WTC11 (cell line): ENCODE measurements at places on chromosomes 4 and X. TPM values are rescaled to one million over a fixed set of nuclear protein-coding genes. Genes with fewer than 3 reads are reported as not detected.

The KIAA1210 gene
- total RNA-seq: 0.02 TPM in 2 of 3 replicates, not detected in the other

- H3K4me1 ChIP-seq: peaks cover 69% of the 10 kb centered on the region
- no peak overlapping the region for H3K27ac ChIP-seq
- DNase-seq: peak; percentile 15
- H3K4me3 ChIP-seq: no peak overlapping the region
- H3K27me3 ChIP-seq: no peaks in the 10 kb centered on the region
Measured at GRCh38 chrX:72048510-72049455, 82.9 kb downstream of the RTL5 start.

- no peak overlapping the region for H3K4me3 ChIP-seq
- peaks cover 7% of the 10 kb centered on the region for H3K36me3 ChIP-seq
- DNase-seq: no peak
- H3K4me1 ChIP-seq: peaks cover 19% of the 10 kb centered on the region
Measured at GRCh38 chrX:153864101-153864500, 21.9 kb downstream of the L1CAM start.

DNA sequence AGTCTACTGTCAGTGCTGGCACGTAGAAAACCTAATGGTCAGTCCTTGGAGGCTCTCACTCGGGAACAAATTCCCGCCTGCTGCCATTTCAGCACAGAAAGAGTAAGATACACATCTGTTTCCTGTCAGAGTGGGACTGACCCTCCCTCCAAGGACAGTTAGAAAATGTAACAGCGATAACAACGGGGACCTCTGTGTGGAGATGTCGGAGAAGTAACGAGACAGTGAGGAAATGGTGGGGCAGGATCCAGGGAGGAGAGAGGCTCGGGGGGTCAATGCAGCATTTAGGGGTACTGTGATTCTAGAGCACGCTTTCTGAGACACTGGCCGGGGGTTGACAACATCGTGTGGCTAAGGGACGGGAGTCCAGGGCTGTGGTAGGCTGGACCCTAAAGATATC lies 36.0 kb upstream of the SORCS2 start:
- 0 out of 2 replicates have a peak, but pooled peaks cover 7% of the 10 kb centered on the region for H3K4me1 ChIP-seq
- H3K4me3 ChIP-seq: no peak overlapping the region
- no peak for DNase-seq
- H3K27ac ChIP-seq: no peak overlapping the region
- no peaks in the 10 kb centered on the region; the same call in 1 of the 2 replicates for H3K27me3 ChIP-seq

- H3K4me3 ChIP-seq: no peak overlapping the region
- H3K27me3 ChIP-seq: no peaks in the 10 kb centered on the region
- H3K27ac ChIP-seq: no peak overlapping the region
- no peaks in the 10 kb centered on the region for H3K36me3 ChIP-seq
Measured at GRCh38 chr4:109046471-109047201, 255.8 kb downstream of the COL25A1 start.

The TIGD4 gene
- 1.9 to 2.5 TPM (median 2.0 TPM) in 3 replicates for total RNA-seq

DNA sequence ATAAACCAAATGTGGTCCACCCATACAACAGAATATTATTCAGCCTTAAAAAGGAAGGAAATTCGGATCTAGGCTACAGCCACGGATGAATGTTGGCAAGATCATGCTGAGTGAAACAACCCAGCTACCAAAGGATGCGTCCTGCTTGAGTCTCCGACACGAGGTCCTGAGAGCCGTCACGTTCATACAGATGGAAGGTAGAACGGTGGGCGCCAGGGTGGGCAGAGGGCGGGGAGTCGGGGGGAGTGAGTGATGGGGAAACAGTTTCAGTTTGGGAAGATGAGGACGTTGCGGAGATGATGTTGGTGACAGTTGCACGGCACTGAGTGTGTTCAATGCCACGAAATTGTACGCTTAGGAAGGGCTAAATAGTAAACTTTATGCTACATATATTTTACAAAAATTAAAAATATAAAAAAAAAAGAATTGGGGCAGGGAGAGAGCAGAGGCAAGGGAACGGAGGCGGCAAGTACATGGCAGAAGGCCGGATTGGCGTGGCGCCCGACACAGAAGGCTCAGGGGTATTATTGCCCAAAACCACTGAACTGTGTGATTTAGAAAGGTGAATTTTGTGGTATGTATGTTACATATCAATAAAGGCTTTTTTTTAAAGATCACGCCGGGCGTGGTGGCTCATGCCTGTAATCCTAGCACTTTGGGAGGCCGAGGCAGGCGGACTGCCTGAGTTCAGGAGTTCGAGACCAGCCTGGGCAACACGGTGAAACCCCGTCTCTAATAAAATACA lies 14.8 kb upstream of the MXD4 start:
- H3K36me3 ChIP-seq: no peaks in the 10 kb centered on the region
- H3K27me3 ChIP-seq: no peaks in the 10 kb centered on the region; the same call in 1 of the 2 replicates
- no peak overlapping the region for H3K4me3 ChIP-seq
- no peak overlapping the region for H3K27ac ChIP-seq
- no peaks in the 10 kb centered on the region for H3K4me1 ChIP-seq
- DNase-seq: no peak

The GIMD1 gene
- total RNA-seq: not detected in 3 replicates

The SH3RF1 gene
- 11.1 to 16.6 TPM (median 13.2 TPM) in 3 replicates for total RNA-seq

- no peak overlapping the region for H3K4me3 ChIP-seq
- no peak for DNase-seq
- H3K36me3 ChIP-seq: no peaks in the 10 kb centered on the region
- no peak overlapping the region for H3K27ac ChIP-seq
- H3K27me3 ChIP-seq: no peaks in the 10 kb centered on the region
- peaks cover 2% of the 10 kb centered on the region; the same call in 1 of the 2 replicates for H3K4me1 ChIP-seq
Measured at GRCh38 chr4:128768373-128768996, 41.0 kb upstream of the JADE1 start.

DNA sequence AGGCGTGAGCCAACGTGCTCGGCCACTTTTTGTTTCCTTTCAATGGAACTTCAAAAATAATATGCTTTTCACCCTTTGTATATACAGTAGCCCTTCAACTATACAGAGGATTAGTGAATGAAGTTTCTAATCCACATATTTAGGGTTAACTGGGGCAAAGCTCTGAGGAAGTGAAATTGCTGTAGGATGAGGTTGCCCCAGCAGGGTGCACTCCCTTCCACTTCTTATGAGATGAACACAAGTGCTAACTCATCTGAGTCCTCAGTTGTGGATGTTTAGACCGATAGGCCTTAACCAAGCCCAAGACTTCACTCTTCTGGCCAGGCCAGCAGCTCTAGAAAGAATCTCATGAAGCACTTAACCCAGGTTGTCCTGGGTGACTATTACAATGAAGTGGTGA lies 29.1 kb upstream of the CT55 start:
- H3K4me1 ChIP-seq: no peaks in the 10 kb centered on the region
- no peaks in the 10 kb centered on the region for H3K36me3 ChIP-seq
- H3K27me3 ChIP-seq: no peaks in the 10 kb centered on the region
- no peak overlapping the region for H3K27ac ChIP-seq

DNA sequence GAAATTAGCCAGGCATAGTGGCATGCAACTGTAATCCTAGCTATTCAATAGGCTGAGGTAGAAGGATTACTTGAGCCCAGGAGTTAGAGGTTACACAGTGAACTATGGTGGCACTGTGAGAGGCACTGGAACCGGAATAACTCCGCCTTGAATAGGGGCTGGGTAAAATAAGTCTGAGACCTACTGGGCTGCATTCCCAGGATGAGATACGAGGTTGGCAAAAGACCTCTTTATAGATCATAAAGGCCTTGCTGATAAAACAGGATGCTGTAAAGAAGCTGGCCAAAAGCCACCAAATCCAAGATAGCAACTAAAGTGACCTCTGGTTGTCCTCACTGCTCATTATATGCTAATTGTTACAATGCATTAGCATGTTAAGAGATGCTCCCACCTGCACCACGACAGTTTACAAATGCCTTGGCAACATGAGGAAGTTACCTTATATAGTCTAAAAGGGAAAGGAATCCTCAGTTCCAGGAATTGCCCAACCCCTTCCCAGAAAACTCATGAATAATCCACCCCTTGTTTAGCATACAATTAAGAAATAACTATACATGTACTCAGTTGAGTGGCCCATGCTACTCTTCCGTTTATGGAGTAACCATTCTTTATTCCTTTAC lies 88.6 kb downstream of the CENPC start:
- H3K4me1 ChIP-seq: peaks cover 13% of the 10 kb centered on the region
- no peak overlapping the region for H3K27ac ChIP-seq
- H3K27me3 ChIP-seq: no peaks in the 10 kb centered on the region
- no peak for DNase-seq

GRCh38 chrX:46040001-46040400 lies 505.2 kb downstream of the ZNF674 start:
- 0 out of 2 replicates have a peak, but pooled peaks cover 2% of the 10 kb centered on the region for H3K4me1 ChIP-seq
- no peak for DNase-seq
- H3K27me3 ChIP-seq: no peaks in the 10 kb centered on the region

- H3K27me3 ChIP-seq: no peaks in the 10 kb centered on the region
- H3K4me1 ChIP-seq: no peaks in the 10 kb centered on the region
- H3K4me3 ChIP-seq: no peak overlapping the region
- H3K27ac ChIP-seq: no peak overlapping the region
- no peaks in the 10 kb centered on the region for H3K36me3 ChIP-seq
Measured at GRCh38 chrX:49838374-49838773, 9.3 kb downstream of the PAGE4 start.

The SYNPO2 gene
- total RNA-seq: 1.5 to 1.9 TPM (median 1.6 TPM) in 3 replicates

The TCEAL7 gene
- total RNA-seq: 5.6 to 7.7 TPM (median 7.2 TPM) in 3 replicates

The LRIT3 gene
- total RNA-seq: 0.07 to 0.14 TPM (median 0.11 TPM) in 3 replicates

GRCh38 chrX:56729152-56729850 lies at the start of gene NBDY:
NBDY (plus strand) TSS chrX:56729243; CDS start chrX:56729354, 111 bp downstream.
- peaks cover 5% of the 10 kb centered on the region for H3K36me3 ChIP-seq
- peaks cover 16% of the 10 kb centered on the region for H3K4me1 ChIP-seq
- peak within 1 kb of the TSS; percentile 89 for H3K4me3 ChIP-seq
- peak within 1 kb of the TSS; percentile 85 for H3K27ac ChIP-seq
- peak; percentile 18 for DNase-seq
- no peaks in the 10 kb centered on the region for H3K27me3 ChIP-seq

DNA sequence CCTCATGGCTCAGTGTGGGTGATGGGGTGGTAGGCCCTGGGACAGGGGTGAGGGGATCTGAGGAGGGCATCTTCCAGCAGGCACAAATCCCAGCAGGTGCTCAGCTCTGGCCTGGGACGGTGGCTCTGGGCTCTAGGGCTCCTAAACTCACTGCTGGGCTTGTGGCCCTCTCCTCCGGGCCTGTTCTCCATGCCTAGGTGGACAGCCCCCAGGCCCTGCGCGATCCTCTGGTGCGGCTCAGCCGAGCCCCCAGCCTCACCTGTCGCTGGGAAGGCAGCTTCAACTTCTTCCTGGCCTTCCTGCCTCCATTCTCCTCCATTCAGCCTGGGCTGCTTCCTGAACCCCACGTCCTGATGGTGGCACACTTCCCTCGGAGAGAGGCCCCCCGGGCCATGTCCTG lies 19.3 kb upstream of the FGFR3 start:
- peaks cover under 1% of the 10 kb centered on the region; the same call in 1 of the 2 replicates for H3K27me3 ChIP-seq
- no peak overlapping the region for H3K4me3 ChIP-seq
- H3K27ac ChIP-seq: no peak overlapping the region
- peaks cover 9% of the 10 kb centered on the region for H3K4me1 ChIP-seq

DNA sequence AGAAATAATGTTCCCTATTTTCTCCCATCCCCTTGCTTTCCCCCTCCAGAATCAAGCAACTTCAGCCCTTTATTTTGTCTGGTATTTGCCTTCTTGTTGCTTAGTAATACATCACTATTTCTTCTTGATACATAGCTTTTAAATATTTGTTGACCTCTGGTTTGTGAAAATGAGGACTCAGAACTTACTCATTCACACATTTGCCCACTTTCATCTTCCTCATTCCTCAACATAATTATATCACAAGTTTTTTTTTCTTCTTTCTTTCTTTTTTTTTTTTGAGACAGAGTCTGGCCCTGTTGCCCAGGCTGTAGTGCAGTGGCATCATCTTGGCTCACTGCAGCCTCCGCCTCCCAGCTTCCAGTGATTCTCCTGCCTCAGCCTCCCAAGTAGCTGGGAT lies 28.9 kb upstream of the NDUFC1 start:
- peaks cover 15% of the 10 kb centered on the region for H3K4me1 ChIP-seq
- no peak overlapping the region for H3K27ac ChIP-seq
- no peaks in the 10 kb centered on the region for H3K27me3 ChIP-seq
- DNase-seq: no peak
- peaks cover 35% of the 10 kb centered on the region for H3K36me3 ChIP-seq

The AMBN gene
- not detected in 3 replicates for total RNA-seq

The TMEM144 gene
- 3.8 to 5.3 TPM (median 4.1 TPM) in 3 replicates for total RNA-seq

DNA sequence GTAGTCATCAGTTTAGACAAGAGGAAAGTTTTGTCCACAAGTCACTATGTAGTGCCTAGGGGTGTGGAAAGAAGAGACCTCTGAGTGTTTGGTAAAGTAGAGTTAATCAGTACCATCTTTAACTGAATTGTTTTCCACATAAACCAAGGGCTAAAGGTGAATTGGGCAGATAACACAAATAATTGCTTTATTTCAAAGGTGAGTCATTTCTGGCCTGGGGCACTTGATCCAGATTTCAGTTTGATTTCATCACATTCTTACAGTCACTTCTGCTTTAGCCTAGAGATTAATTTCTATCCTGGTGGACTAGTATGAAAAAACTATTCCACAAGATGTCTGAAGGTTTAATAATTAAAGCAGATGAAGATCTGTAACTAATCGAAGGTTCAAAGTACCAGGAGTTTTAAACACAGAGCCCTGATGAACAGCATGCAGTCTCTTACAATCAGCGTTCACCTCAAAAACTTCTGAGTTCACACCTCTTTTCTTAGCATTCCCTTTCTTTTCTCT lies 74.5 kb upstream of the BOD1L1 start:
- H3K27ac ChIP-seq: no peak overlapping the region
- no peaks in the 10 kb centered on the region for H3K36me3 ChIP-seq
- no peak overlapping the region for H3K4me3 ChIP-seq
- no peak for DNase-seq

- no peak overlapping the region for H3K4me3 ChIP-seq
- DNase-seq: no peak
- no peak overlapping the region for H3K27ac ChIP-seq
- peaks cover 12% of the 10 kb centered on the region for H3K27me3 ChIP-seq
- H3K36me3 ChIP-seq: no peaks in the 10 kb centered on the region
- H3K4me1 ChIP-seq: peaks cover 46% of the 10 kb centered on the region
Measured at GRCh38 chr4:83113429-83113786, 1.1 kb downstream of the PLAC8 start.

The VCX3A gene
- 0.25 to 0.76 TPM (median 0.55 TPM) in 3 replicates for total RNA-seq

The FAT1 gene
- 155 to 172 TPM (median 162 TPM) in 3 replicates for total RNA-seq

DNA sequence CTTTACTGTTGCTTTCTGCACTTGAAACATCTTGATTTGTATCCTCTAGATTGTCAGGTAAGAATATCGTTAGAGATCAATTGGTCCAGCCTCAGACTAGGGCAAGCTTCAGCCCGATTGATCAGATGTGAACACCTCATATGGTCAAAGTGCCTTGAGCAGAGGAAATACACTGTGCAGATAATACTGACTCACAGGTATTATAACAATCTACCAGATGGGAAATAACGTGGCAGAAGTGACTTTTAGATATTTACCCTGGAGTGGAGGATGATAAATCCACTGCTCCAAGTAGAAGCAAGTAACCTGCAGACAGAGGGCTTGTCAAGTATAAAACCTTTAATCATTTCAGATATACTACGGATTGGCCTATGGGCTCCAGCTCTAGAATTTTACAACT lies 17.9 kb downstream of the VEGFC start:
- H3K27ac ChIP-seq: no peak overlapping the region
- no peaks in the 10 kb centered on the region for H3K4me1 ChIP-seq
- no peak for DNase-seq
- H3K4me3 ChIP-seq: no peak overlapping the region
